ENCODE measurements at places on chromosomes 3 and 15. TPM values are rescaled to one million over a fixed set of nuclear protein-coding genes. Genes with fewer than 3 reads are reported as not detected.

SENP2 gene
- 36.6 TPM for total RNA-seq

ACOX2 gene
- total RNA-seq = 1.3 TPM

SLC6A1 gene
- not detected for total RNA-seq

LIPC gene
- total RNA-seq = not detected

IL16 gene
- total RNA-seq = 16.0 TPM

HLTF gene
- 68.8 TPM for total RNA-seq

CACNA2D3 gene
- not detected for total RNA-seq

GABRG3 gene
- total RNA-seq = 4.5 TPM

CHRD gene
- total RNA-seq = not detected

NISCH gene
- total RNA-seq = 65.4 TPM

CDAN1 gene
- total RNA-seq = 11.7 TPM

PSMA4 gene
- total RNA-seq = 249 TPM

All from melanocyte of skin (primary cell).